ENCODE measurements at places on chromosomes 6 and 20. TPM values are rescaled to one million over a fixed set of nuclear protein-coding genes. Genes with fewer than 3 reads are reported as not detected.

MYT1 gene
- total RNA-seq, result not detected

GRCh38 chr20:38059832-38060231 lies 26.3 kb downstream of the RPRD1B start:
- DNase-seq, result no peak

MCCD1 gene
- not detected for total RNA-seq

DNA sequence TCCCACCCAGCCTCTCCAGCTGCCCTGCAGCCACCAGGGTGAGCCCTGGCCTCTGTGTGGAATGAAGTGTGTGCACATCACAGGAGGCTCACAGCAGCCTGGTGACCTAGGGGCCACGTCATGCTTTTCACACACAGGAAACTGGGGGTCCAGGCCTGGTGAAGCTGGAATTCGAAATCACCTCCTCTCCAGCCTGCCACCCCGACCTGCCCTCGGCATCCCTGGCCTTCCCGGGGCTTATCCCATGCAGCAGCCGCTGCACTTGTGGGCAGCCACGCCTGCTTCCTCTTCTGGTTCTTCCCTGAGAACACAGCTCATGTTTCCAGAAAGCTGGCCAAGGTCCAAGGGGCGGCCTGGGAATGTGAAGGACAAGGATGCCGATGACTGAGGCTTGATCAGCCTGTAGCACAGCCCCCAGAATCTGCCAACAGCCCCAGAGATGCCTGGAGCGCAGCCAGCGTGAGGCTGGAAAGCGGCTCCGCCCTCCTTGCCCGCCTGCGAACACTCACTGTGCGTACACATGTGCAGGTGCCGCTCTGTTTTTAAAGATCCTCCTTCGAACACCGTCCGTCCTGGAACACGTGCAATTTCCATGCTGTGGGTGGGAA lies 4.2 kb upstream of the NTSR1 start:
- peak; percentile 89 for DNase-seq

CAGE1 gene
- total RNA-seq, result not detected

DNA sequence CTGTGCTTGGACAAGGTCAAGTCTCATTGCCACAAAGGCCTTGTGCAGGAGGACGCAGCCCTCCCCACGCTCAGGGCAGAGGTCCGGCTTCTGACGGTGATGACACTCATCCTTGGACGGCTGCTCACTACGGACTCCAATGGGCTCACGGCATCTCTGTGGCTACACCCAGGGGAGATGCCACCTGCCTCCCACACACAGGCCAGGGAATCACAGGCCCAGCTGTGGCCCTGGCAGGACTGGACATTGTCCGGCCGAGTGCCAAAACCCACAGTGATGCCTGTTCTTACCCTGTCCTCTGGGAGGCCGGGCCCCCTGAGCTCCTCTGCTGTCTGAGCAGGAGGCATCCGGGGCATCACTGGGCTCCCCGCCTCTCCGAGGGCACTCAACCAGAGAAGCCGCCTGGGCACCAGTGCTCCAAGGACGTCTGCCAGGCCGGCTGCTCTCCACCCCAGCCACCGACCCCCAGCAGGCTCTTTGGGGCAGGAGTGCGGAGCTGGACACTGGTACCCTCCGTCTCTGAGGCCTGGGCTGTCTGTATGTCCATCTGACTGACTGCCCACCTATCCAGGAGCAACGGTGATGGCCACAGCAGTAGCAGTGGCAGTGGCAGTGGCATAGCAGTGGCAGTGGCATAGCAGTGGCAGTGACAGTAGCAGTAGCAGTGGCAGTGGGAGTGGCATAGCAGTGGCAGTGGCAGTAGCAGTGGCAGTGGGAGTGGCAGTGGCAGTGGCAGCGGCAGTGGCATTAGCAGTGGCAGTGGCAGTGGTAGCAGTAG lies 1.9 kb downstream of the RBBP8NL start:
- no peak for DNase-seq

DNA sequence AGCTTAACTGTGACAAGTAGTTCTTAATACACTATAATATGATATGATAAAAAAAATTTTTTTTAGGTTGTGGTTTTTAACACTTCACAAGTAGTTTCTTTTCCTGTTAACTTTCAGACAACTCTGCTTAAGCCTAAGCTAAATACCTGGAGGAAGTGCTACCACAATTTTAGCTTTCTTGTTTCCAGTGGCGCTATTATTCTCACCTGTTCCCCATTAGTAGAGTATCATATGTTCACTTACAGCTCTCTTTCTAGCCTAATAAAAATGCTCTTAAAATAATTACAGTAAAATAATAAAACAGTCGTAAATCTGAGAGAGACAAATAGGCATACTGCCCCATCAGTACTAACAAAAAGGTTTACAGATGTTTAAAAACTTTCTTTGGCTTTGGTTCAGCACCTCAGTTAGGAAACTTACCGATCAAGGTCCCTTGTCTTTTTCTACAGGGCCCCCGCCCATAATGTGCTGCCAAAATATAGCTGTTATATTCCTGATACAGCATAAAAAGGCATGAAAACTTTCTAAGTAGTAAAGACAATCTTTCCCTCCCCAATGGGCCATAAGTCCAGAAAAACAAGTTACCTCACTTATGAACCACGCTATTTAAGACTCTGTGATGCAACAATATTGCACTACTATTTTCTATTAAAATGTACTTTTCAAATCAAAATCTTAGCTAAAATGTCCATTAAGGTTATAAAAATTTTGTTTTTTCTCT lies 57.9 kb downstream of the SESN1 start:
- no peak for DNase-seq

BPIFB4 gene
- not detected for total RNA-seq

DNA sequence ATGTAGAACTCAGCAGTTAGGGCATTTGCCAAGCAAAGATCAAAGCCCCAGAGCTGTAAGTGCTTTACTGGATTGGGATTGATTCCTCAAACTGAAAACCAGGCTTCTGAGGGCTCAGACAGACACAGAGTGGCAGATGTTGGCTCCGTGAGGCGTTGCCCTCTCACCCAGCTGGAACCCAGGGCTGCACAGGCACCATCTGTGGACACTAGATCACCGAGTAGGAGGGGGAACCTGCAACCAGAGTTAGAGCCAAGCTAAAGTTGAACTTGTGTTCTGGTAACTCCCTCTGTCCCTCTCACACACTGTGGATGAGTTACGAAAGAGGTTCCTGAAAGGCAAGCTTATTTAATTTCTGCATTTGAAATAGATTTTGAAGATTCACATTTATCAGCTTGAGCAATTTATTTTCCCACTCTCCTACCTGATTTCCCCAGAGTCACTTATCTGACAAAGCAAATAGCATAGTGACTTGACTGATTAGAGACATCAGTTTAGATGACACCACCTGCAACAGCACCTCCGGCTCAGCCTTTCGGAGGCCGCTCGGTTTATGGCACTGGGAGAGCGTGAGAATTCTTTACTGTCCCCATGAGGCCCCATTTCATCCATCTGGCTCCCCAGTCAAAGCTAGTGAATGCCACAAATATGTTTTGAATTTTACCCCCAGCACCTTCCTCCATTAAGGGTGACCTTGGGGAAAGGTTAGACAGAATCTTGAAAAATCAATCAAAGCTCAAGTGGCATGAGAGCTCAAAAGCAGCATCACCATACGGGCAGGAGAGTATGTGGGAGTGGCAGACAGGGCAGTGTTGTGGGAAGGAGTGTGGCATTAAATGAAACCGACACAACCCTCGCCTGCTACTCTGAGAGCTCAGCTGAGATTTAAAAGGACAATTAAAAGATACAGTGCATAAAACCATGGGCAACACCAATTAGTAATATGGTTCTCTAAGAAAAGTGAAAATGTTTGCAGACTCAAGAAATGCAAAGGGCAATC lies 48.5 kb downstream of the RPF2 start:
- no peak for DNase-seq

- DNase-seq, result no peak
Measured at GRCh38 chr6:42407379-42407778, 44.3 kb downstream of the TRERF1 start.

DNA sequence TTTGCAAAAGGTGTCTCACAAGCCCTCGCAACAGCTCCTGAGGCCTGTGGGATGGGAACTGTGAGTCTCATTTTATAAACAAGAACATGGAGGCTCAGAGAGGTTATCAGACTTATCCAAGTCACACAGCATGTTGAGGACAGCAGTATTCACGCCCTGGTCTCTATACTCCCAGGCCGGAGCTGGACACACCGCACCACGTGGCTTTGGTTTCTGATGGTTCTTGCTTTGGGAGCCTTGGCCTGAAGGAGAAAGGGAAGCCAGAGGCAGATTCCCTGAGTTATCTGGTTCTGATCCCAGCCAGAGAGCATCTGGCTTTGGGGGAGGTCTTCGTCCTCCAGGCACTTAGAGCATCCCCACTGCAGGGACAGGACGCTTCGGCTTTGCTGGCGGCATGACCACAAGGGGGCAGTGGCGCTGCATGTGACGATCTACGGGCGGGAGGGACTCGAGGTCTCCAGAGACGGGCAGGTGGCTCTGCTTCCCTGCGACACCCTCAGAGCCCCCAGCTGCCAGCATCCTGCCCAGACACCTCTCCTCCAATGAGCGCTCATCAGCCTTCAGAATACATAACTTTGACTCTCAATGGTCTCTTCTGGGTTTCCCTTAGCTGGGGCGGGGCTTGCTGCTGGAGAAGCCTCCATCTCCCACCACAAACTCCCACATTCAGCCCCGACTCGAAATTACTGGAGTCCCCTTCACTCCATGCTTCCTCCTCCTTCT lies 51.4 kb upstream of the SAYSD1 start:
- peak; percentile 88 for DNase-seq

DNA sequence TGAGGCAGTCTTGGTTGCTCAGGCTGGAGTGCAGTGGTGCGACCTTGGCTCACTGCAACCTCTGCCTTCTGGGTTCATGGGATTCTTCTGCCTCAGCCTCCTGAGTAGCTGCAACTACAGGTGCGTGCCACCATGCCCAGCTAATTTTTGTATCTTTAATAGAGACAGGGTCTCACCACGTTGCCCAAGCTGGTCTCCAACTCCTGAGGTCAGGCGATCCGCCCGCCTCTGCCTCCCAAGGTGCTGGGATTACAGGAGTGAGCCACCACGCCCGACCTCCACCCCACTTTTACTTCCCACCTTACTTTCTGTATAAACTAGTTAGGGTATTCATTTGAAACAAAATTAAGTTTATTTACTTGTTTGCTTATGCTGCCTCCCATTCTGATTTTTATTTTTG lies 86.5 kb downstream of the NCOA3 start:
- no peak for DNase-seq

GRCh38 chr6:50819904-50820868 lies 1.5 kb downstream of the TFAP2B start:
- peak; percentile 59 for DNase-seq

- DNase-seq, result no peak
Measured at GRCh38 chr20:20824924-20825584, 112.6 kb upstream of the RALGAPA2 start.

GRCh38 chr6:87297119-87297518 lies 25.3 kb upstream of the SMIM8 start:
- DNase-seq, result no peak

DNA sequence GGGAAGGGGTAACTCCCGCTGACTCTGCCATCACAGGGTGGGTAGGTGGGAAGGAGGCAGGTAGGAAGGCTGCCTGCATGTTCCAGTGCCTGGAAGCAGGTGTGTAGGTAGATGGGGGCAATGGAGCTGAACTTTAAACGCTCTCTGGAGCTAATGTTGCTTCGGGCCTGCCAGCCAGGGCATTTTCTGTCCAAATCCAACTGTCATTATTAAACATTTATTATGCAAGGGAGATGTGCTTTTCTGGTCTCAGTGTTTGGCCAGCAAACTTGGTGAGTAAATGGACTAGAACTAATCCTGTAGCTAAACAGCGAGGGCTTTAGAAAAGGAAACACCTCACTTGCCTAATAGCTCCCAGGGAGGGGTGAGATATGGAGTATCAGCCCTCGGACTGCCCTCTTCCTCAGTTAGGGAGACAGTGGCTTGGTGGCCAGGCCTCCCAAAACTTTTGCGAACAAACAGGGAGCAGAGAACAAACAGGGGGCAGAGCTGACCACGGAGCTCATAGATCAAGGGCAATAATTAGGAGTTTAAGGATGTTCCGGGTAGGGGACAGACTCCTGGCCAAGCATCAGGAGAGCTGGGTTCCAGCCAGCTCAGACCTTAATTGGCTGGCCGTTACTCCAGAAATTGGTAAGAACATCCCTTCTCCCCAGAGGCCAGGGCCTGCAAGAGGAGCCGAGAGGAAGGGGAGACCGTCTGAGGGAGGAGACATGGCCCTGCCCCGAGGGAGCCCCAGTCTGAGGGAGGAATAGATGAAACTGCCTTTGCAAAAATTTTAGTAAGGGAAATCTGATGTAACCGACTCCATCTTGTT lies 131.1 kb downstream of the VEGFA start:
- DNase-seq, result no peak

KCNG1 gene
- total RNA-seq, result 1.2 TPM

- DNase-seq, result peak; percentile 67
Measured at GRCh38 chr6:36688739-36689075, 8.9 kb upstream of the RAB44 start.

DNA sequence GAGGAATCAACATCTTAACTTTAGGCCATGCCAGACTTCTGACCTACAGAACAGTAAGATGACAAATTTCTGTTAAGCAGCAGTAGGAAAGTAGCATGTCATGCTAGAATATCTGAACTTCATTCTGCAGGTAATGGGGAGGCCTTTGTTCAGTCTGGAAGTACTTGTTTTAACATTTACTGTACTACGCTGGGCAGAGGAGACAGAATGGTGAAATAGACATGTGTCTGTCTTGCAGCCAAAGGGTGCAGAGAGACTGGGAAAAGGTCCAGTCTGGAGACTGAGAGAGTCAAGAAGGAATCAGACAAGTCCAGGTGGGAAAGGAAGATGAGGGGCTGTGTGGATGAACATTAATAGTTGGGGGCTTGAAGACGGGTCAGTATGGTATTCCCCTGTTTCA lies 17.5 kb upstream of the ZBTB2 start:
- no peak for DNase-seq

LY6G5C gene
- total RNA-seq, result not detected

DNA sequence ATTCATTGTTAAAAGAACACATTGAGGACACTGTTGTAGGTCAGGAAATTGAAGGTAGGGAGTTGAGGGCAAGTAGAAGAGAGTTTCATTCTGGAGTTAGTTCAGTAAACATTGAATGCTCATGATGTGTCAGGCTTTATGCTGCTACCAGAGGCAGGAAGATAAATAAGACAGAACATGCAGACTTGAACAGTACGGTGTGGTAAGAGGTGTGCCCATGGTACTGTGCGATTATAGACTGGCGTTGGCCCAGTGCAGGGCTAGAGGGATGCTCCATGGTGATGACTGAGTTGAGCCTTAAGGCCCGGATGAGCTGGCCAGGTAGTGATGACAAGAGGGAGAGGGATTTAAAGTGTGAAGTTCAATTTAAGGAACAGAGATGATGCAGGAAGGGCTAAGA lies 50.8 kb downstream of the CARMIL1 start:
- no peak for DNase-seq

GHRH gene
- not detected for total RNA-seq

DNA sequence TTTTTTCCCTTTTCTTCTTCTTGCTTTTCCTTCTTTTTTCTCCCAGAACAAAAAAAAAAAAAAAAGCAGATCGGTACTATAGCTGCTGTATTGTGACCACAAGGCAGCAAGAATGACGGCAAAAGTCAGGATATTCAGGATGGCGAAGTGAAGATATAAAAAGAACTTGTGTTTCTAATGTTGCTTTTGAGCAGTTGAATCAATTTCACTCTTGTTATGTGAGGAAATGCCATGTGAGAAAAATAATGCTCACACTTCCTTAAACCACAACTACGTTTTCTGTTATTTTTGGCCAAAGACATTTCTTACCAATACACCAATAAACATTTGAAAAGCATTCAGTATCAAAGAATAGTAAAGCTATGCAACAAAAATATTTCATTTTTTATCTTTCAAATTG lies 510.5 kb downstream of the HACE1 start:
- no peak for DNase-seq

Measured in suprapubic skin (tissue), 4 donors.